Activated gamma-delta T cell treated with Interleukin-2 at 50 U/mL for 16 hours (primary cell): ENCODE measurements at places on chromosomes 16 and 17.

- DNase-seq = no peak
Measured at GRCh38 chr17:17353625-17354484, 50.7 kb downstream of the NT5M start.

DNA sequence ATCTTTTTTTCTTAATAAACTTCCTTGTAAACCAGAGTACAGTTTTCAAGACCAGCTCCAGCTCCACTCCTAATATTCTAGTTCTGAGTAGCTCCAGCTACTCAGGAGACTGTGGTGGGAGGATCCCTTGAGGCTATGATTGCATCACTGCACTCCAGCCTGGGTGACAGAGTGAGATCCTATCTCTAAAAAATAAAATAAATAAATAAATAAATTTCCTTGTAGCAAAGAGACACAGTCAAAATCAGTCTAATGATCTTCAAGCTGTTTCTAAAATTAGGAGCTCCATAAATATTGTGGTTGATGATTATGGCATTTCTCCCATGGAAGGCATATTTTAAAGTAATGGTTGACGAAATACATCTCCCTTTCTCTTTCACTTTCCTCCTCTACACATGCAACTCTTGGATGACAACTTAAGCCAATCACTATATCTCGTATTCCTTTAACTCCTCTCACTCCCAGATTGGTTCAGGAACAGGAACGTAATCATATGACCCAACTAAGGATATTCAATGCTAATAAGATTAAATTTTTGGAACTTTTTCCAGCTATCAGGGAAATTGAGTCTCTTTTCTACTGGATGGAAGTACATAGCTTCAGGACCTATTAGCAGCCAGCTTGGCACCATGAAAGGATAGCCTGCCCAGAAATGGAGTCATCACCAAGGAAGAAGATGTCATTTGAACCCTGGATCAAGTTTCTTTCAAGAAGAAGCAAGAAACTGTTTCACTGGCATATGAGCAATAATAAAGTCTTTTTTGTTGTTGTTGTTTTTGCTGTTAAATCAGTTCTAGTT lies 42.1 kb upstream of the TAOK1 start:
- no peak for DNase-seq

- no peak for DNase-seq
Measured at GRCh38 chr16:18816286-18816685, 14.9 kb upstream of the ARL6IP1 start.

DNA sequence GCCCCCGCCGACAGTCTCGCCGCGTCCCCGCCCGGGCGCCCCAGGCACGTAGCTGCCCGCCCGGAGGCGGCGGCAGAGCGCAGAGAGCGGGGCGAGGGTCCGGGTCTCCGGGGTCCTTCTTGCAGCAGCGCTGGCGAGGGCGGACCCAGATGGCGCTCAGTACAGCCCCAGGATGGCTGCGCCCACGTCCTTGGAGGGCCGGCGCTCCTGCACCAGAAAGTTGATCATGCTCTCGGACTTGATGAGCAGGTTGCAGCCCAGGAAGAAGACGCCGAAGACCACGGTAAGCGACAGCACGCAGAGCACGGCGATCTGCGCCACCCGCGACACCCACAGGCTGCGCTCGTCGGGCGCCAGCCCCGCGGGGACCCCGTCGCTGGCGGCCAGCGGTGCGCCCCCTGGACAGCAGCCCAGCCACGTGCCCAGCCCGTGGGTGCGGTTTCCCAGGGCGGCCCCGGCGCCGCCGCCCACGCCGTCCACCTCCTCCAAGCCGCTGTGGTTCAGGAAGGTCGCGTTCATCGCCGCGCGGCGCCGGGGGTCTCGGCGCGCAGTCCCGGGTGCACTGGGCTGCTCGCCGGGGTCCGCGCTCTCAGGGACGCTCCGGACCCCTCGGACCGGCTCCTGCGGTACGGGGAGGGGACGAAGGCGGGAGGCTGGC lies 435 bp downstream of the RPRML start:
- no peak for DNase-seq

DNA sequence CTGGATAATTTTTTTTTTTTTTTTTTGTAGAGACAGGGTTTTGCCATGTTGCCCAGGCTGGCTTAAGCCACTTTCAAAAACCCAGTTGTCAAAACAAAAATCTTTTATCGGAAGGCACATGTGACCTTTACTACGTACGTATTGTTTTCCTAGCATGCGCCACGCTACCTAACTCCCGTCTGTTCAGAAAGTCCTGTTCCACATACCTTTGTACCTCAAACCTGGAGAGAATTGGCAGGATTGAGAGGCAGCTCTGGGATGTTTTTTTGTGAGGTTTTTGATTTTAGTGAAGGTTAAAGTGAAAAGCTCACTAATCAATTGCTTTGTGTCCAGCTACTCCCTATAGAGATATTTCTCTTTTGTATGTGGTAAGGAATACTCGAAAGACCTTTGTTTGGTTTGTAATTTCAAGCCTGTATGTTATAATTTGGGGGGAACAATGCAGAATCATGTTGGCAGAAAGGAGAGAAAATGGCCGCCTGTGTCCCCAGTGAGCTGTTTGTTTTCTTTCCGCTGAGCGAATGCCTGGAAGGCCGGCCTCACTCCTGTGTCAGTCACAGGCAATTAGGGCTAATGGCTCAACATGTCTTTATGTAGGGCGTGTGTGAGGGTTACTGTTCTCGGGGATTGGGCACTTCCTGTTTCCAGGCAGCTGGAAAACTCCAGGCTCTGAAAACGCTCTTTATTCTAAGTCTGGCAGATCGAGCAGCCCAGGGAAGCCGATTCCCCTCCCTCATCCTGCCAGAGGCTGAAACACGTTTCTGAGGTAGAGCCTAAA lies 60.8 kb upstream of the CLEC18A start:
- no peak for DNase-seq

DNA sequence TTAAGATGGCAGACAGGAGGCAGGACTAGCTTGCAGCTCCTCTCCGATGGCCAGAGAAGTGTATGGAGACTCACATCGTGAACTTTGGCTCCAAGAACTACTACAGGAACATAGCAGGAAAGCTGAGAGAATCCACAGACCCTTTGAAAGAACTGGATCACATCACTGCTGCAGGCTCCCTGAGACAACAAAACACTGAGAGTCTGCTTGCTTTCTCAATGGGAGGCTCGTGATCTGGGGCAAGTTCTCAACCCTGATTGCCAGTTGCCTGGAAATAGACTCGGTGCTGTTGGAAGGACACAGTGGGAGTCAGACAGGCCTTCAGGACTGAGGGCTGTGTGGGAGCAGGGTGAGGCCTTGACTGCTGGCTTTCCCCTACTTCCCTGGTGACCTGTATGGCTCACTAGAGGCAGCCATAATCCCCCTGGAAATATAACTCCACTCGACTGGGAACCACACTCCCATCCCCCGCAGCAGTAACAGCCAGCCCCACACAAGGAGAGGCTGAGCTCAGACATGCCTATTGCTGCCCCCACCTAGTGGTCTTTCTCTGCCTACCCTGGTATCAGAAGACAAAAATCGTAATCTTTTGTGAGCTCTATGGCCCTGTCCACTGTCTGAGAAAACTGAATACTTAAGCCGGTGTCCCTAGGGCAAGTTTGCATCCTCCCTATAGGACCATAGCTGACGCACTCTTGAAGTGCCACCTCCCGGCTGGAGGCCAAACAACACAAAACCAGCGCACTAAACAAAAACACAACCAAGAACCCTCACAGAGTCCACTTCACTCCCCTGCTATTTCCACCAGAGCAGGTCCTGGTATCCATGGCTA lies 238.4 kb downstream of the CEP112 start:
- no peak for DNase-seq
